ENCODE measurements at places on chromosomes 6 and 20.

GRCh38 chr20:24016607-24017457 lies 28.3 kb upstream of the GGTLC1 start:
- DNase-seq: no peak

DNA sequence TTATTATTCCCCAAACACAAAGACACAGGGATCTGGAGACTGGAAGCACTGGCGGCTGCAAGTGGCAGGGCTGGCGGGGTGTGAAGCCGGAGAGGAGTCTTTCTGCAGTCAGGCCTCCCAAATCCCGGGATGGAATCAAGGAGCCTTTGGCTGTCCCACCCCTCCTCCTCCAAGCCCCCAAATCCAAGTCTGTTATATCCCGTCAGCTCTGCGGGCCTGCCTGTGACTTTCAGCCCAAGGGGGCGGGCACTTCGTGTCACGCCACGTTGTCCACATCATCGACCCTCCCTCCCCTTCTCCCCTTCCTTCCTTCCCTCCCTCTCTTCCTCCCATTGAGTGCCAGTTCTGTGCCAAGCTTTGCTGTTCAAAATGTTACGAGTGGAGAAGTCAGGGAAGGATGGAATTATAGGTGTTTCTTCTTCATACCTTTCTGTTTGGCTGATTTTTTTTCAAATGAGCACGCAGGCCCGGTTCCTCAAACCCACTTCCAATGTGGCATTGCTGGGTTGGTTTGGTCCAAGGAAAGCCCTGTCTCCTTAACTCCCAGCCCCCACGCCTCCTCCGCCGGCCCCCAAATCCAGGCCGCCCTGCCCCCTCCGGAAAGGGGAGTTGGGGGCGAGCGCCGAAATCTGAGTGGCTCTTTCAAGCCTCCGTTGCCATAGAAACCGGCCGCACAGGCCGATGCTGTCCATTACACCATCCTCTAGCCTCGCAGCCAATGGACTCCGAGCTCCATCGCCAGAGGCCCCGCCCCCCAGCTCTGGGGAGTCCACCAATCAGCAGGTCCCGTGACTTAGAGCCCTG lies 12.7 kb downstream of the ZCCHC3 start:
- DNase-seq: peak; percentile 83

GRCh38 chr20:63466861-63467260 lies 5.6 kb downstream of the KCNQ2 start:
- DNase-seq: no peak

GRCh38 chr20:23138682-23139081 lies 52.6 kb upstream of the CD93 start:
- DNase-seq: no peak

- DNase-seq: no peak
These were observed 282.8 kb downstream of the TFAP2C start for GRCh38 chr20:56911946-56912345.

DNA sequence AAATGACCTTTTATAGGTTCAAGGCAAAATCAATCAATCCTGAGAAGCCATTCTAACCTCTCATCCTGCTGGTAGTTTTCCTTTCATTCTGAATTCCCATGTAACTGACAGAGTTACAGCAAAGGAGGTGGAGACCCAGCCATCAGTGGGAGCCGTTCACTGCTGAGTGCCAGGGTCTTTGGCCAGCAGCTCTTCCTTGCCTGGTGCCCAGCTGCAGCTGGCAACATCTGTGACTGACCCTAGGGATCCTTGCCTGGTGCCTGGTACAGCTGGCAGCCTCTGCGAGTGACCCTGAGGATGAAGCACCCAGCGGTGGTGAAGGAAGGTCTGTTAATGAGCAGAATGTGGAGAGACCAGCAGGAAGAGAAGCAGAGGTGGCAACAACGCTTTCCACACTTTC lies 314.6 kb downstream of the THBS2 start:
- no peak for DNase-seq

- DNase-seq: no peak
These were observed 24.0 kb downstream of the PCK1 start for GRCh38 chr20:57584768-57585461.

DNA sequence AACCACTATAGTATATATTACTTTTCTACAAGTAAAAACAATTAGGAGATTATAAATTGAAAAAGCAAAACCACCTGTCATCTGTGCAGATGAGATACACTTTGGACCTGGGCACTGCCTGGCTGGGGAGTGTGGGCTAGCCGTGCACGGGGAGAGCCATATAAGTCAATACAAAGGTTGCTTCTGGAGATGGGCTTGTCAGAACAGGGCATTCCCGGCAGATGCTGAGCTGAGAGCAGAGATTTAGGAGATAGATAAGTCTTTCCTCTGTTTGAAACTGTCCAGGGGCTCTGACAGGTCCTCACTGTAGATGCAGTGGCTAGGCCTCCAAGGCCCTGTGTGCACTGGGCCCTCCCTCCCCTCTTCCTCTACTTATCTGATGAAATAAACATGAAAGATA lies 34.5 kb downstream of the CD164 start:
- DNase-seq: no peak

DNA sequence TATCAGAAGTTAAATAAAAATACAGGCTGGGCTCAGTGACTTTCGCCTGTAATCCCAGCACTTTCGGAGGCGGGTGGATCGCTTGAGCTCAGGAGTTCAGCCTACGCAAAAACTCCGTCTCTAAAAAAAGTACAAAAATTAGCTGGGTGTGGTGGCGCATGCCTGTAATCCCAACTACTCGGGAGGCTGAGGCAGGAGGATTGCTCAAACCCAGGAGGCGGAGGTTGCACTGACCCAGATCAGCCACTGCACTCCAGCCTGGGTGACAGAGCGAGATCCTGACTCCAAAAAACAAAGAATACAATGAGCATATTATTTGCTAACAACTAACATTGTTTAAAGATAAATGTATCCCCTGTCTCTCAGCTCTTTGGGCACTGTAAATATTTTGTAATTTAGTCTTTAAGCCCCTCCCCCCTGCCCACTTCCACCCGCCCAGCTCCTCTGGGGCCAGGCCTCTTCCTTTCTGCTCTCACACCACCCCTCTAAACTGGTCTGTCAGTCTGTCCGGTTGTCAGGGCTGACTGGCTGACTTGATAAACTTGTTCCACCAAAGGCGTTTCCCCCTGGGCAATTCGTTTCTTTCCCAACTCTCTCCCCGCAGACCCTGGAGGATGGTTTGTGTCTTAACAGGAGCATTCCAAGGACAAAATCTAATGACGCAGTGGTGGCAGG lies 62.4 kb upstream of the QKI start:
- DNase-seq: peak; percentile 59

GRCh38 chr6:44539701-44540355 lies 152.3 kb downstream of the CDC5L start:
- DNase-seq: peak; percentile 17

DNA sequence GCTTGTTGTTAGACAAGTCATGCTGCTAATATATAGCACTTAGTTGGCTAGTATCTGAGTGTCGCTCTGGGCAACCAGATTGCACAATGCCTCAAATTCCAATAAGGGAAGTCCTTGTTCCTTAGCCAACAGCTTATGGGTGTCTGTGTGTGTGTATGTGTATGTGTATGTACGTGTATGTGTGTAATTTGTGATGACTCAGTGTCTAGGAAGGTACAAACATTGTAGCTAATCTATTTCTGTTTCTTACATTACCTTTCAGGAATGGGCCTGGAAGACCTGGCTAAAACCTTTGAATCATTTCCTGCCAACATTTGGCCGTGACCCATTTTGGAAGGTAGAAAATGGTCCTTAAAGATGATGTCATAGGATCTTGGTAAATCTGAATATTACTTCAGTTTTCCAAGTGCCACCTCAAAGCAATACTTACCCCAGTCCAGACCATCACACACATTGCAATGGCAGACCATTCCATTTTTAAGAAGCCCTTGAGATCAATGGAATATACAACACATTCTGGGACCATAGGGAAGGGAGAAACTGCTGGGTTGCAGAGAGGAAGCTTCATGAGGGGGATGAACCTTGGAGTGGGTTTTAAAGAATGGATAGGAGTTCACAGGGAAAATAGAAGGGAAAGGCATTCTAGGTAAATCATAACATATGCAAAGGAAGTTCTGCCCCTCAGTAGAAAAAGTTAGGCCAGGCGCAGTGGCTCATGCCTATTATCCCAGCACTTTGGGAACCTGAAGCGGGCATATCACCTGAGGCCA lies 25.1 kb downstream of the NEDD9 start:
- peak; percentile 97 for DNase-seq

GRCh38 chr20:8431538-8432434 lies 299.7 kb downstream of the PLCB1 start:
- DNase-seq: no peak

- no peak for DNase-seq
These were observed 831 bp downstream of the PMEPA1 start for GRCh38 chr20:57708694-57709673.

DNA sequence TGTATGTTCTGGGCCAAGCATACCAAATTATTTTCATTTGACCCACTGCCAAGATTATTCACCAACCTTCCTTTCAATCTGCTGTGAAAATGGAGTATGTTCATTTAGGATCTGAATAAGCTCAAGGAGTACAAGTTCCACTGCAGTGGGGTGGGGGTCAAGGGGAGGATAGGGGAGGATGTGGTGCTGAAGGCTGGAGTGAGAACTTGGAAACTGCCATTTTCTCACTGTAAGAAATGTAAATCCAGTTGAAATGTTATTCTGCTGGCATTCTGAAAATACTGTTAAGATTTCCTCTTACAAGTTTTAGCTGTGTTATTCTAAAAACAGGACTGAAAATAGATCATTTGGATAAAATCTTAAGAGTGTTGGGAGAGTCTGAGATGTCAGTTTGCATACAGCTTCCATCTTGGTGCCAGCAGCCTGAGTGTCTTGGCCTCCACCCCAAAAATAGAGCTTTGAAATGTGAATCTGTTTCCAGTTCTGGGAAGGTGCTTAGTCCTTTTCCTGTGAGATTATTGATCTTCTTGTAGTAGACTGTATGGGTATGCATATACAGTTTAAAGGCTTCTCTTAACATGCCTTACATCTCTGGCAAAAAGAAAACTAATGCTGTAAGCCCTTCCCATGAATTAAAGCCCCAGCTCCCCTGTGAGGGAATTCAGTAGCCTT lies 84.3 kb downstream of the CTNNBL1 start:
- DNase-seq: no peak

GRCh38 chr6:90146024-90146423 lies 150.6 kb downstream of the BACH2 start:
- no peak for DNase-seq

DNA sequence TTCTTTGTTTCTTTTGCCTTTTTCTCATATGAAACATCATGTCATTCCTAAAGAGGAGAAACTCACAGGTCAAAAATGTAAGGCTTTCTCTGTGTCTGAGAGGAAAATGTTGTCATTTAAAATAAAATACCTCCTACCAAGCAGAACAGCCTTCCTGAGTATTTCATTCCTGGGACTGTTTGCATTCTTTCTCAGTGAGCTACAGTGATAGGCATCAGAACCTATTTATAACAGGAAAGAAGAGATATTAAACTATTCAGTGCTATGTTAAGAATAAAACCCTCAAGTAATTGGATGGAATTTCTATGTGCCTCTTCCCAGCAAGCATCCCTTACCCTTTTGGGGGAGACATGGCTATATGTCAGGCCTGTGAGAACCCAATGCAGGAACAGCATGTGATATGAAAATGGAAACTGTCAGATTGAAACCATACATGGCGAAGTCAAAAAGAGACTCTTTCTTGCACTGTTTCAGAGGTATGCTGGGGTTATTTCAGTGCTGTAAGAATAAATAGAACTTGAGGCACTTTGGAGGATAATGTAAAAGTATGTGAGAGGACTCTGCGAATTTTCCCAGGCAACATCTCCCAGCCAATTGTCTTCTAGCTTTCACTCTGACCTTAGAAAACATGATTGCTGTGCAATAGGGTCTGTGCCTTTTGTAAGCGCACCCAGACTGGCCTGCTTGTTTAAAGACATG lies 133.8 kb upstream of the CCN2 start:
- DNase-seq: no peak

- DNase-seq: no peak
These were observed 113.0 kb downstream of the GMDS start for GRCh38 chr6:2132416-2132815.

GRCh38 chr6:54718541-54719023 lies 128.0 kb upstream of the FAM83B start:
- DNase-seq: no peak

DNA sequence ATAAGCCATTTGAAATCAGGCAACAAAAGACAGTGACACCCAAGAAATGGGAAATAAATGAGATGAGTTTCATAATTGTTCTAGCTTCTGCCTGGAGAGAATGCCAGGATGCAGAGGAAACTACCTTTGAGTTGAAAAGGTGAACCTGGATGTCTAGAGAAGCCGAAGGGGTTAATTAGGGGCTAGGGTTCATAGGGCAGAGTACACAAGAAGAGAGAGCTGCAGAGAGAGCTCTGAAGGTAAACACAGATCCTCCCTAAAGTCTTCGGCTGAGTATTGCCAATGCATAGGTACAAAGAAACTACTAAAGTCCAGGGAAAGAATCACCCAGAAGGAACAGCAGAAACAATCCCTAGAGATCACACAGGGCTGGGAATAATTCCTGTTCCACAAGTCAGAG lies 119.7 kb upstream of the BEND3 start:
- no peak for DNase-seq

DNA sequence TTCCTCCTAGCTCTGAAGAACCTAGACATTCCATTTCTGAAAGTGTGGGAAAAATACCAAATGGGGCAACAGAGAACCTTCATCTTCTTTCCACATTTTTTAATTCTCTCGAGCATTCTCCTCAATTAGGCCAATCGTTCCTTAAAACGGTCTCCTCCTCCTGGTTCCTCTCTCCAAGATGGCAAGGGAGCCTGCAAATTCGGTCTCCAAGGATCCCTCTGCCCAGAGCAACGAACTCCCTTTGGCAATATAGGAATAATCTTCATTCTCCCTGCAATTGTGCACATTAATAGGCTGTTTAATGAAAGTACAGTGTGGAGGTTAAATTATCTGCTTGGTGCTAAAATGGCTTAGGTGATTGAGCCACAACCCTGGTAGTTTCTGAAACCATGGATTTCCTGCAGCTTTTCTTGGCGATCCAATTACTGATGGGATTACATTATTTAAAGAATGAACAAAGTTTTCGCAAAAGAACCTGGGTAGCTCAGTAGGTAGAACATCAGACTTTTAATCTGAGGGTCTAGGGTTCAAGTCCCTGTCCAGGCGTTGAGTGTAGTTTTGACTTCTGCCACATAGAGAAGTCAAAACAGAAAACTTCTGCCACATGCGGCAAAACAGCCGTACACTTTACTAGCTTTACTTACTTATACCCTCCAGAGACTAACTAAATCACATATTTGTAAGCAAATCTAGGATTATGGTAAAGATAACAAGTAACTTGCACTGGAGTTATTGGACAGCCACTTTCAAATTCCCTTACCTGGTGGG lies 102.9 kb upstream of the ZNF184 start:
- DNase-seq: no peak

DNA sequence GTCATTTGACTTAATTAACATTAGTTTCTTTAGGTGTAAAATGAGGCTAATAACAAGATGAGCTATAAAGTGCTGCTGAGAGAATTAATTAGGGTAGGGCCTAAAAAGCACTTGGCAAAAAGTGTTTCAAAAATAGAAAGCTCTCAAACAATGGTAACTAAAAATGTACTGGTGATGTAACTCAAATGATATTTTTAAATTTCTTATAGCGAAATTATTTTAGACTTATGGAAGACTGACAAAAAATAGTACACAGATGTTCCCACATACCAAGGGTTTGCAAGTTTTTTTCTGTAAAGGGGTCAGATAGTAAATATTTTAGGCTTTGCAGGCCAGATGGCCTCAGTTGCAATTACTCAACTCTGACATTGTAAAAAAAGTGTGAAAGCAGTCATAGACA lies 190.7 kb upstream of the UFL1 start:
- DNase-seq: no peak

Data from suppressor macrophage treated with lipopolysaccharide for 1 hour (primary cell).